Activated T-helper 1 cell treated with anti-CD3 and anti-CD28 coated beads, Interleukin-2, amount 50 U/mL, for 16 hours (primary cell): ENCODE measurements at places on chromosomes 4 and X.

GRCh38 chr4:6125103-6125651 is 75.2 kb downstream of the JAKMIP1 start:
- no peak for DNase-seq

DNA sequence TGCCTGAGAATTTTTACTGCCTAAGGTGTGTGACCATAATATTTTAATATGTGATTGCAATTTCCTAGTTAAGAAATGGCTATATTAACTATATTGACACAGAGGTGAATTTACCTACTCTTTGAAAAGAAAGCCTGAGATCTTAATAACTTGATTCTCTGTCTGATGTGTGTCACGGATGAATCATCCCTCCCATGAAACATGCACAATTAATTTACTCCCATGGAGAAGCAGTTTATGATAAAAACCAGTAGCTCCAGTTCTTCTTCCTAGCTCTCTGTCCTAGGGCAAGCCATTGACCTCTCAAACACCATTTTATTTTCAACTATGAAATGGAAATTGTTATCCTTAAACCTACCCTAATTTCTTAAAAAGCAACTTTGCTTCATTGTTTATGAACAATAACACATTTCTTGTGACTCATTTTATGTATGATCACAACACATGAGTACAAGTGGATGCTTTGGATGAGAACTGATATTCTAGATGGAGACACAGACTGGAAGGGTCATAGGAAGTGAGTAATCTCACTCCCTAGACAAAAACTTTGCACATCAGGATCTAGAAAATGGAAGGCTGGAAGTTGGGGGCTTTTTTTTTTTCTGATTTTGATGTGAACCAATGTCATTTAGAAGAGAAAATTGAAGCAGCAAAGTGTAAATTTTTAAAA is 438.3 kb downstream of the GPAT3 start:
- DNase-seq, result no peak

DNA sequence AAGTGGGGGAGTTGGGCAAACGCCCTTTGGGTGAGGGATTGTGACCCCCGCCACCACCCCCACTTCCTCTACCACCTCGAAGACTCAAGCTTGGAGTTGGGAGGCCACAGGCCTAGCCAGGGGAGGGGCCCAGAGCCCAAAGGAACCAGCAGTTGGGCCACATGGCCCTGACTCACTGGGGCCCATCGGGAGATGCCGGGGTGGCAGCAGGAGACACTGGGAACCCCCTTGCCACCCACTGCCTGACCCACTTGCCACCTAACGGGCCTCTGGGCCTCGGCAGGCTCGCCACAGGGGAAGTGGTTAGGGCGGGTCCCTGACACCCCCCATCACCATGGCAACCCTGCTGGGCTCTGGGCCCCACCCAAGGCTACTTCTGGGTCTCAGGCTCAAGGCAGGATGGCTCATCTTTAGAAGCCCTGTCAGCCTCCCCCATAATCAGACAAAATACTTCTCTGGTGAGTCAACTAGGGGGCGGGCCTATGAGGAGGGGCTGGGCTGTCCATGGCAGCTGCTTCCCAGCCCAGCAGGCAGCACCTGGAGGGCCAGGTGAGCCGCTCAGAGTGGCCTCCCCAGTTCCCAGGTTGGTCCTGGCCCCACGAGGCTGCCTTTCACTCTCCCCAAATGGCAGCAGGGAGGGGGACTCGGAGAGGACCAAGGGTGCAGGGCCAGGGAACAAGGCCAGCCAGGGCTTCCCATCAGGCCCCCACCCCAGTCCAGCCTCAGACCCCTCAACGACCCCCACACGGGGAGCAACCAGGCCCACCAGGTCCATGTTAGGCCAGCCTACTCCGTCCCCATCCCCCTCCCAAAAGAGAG is 5.6 kb downstream of the FLNA start:
- peak; percentile 78 for DNase-seq

GRCh38 chr4:184613405-184613804 is 35.8 kb downstream of the CASP3 start:
- no peak for DNase-seq

DNA sequence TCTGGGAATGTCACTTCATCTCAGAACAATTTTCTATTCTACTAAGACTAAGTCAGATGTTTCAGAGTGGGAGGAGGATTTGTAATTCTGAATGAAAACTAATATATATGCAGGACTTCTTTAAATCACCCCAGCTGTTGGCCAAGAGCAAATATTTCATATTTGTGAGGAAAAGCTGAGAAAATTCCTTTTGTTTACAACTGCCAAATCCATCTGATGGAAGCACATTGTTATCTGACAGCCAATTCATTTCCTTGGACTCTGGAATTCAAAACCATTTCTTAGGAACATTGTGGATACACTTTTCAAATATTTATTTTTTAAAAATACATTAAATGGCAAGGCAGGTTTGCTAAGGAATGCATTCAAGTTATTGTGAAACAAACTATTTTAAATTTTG is 8.0 kb downstream of the SLIT2 start:
- no peak for DNase-seq
